ENCODE measurements at places on chromosomes 13 and 19. TPM values are rescaled to one million over a fixed set of nuclear protein-coding genes. Genes with fewer than 3 reads are reported as not detected.

RCBTB1 gene
- total RNA-seq: 15.7 TPM

LILRB1 gene
- not detected for total RNA-seq

URAD gene
- total RNA-seq: not detected

N4BP2L2 gene
- 57.8 TPM for total RNA-seq

ARHGEF18 gene
- total RNA-seq: 39.2 TPM

CGB2 gene
- total RNA-seq: 0.19 TPM

FGF9 gene
- total RNA-seq: not detected

FLT3 gene
- not detected for total RNA-seq

APLP1 gene
- total RNA-seq: 3.4 TPM

NBEA gene
- total RNA-seq: 4.6 TPM

NKPD1 gene
- 0.09 TPM for total RNA-seq

GADD45B gene
- total RNA-seq: 67.5 TPM

Data from endothelial cell of coronary artery (primary cell).